ENCODE measurements at places on chromosomes 2 and 18.

- no peak for DNase-seq
Observed at GRCh38 chr2:207504513-207505170, 25.1 kb upstream of the CREB1 start.

- no peak for DNase-seq
Observed at GRCh38 chr2:237940828-237941227, 26.0 kb upstream of the UBE2F start.

- DNase-seq, result no peak
Observed at GRCh38 chr2:96874198-96874831, 4.4 kb upstream of the SEMA4C start.

GRCh38 chr2:101609433-101609832 is 88.1 kb upstream of the MAP4K4 start:
- DNase-seq, result no peak

DNA sequence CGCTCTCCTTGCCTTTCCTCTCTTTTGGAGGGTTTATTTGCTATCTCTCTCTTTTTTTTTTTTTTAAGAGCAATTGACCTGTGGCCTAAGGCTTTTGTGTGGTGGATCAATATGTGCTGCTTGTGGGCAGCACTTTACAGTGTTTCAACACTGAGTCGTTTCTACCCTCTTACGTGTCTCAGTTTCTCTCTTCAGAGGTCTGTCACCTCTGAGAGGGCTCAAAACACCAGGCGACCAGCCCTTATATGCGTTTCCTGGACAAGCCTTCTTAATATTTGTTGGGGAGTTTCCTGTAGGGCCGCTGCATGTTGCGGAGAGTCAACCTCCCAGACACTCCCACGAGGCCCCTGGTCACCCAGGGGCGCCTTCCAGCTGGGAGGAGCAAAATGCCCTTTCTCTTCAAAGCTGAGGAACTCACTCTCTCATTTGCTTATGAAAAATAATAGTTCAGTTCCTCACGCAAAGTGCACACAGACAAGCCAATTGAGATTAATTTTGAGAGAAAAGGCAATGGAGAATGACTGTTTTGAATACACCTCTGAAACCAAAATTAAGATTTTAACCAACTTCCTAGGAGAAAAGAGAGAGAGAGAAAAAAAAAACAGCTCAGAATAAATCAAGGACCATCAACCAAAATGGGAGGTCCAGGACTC is 96.3 kb upstream of the B3GNT2 start:
- DNase-seq, result no peak

DNA sequence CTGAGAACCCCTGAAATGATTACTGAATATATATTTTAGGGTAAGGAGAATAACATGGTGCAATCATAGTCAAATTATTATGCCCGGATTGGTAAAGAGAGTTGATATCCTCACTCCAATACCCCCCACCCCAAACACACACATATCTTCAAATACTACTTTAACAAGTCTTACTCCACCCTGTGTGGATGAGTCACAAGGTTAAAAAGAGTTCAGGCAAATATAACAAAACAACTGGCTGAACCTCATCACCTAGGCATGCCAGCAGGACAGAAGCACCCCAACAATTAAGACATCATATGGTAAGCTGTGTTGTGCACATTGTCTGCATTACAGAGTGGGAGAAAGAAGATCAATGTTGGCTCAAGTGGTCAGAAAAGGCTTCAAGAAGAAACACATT is 857.4 kb downstream of the TDRD15 start:
- no peak for DNase-seq

DNA sequence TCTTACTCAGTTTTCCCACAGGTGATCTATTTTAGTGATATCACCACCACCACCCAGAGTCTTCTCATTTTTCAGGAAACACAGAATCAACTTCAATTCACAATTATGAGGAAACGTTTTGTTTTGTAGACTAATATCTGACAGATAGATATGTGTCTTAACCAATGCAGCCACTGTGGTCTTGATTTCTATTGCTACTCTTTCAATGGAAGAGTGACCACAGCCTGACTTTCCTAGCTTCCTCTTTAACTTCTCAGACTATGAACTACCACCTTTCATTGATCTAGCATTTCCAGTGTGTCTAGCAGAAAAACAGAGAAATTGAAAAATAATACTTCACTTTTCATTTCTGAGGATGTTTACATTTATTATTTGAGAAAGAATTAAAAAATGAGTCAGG is 20.5 kb downstream of the ADAM17 start:
- DNase-seq, result no peak

- DNase-seq, result no peak
Observed at GRCh38 chr2:216636551-216637450, 3.6 kb downstream of the IGFBP2 start.

- DNase-seq, result no peak
Observed at GRCh38 chr18:55013685-55014084, 54.4 kb upstream of the CCDC68 start.

GRCh38 chr2:131827481-131828163 is 299.9 kb downstream of the CCDC74A start:
- no peak for DNase-seq

DNA sequence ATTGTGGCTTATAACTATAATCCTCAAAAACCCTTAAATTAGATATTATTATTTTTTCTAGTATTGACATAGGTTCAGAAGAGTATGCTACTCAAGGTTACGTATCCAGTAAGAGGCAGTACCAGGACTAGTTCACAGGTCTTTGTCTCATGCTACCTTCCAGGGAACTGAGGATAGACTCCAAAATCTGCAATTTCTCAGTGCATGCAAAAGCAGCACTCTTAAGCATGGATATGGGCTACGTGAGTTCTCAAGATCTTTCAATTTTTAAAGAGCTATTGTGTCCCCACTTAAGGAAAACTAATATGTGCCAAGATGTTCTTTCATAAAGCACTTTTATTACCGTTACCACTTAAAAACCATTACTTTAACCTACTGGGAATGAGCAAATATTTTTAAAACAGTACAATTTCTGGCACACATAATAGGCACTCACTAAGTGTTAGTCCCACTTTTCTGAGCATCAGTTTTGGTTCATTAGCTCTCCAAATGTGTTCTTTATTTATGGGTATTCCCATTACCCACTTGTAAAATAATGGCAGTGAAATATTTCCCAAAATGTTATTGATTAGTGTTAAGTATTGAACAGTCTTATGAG is 113.8 kb upstream of the TTN start:
- no peak for DNase-seq

- no peak for DNase-seq
Observed at GRCh38 chr18:79578396-79579260, 101.0 kb upstream of the CTDP1 start.

- no peak for DNase-seq
Observed at GRCh38 chr2:3108710-3109702, 268.6 kb downstream of the EIPR1 start.
